AG09319 (cell line): ENCODE measurements at places on chromosomes 5 and 9.

- DNase-seq: peak; percentile 20
Observed at GRCh38 chr9:123090198-123090896, 56.9 kb downstream of the GPR21 start.

GRCh38 chr9:32968101-32969011 lies 33.1 kb downstream of the APTX start:
- DNase-seq: no peak

GRCh38 chr9:36158917-36159316 lies 10.3 kb upstream of the CCIN start:
- DNase-seq: no peak

DNA sequence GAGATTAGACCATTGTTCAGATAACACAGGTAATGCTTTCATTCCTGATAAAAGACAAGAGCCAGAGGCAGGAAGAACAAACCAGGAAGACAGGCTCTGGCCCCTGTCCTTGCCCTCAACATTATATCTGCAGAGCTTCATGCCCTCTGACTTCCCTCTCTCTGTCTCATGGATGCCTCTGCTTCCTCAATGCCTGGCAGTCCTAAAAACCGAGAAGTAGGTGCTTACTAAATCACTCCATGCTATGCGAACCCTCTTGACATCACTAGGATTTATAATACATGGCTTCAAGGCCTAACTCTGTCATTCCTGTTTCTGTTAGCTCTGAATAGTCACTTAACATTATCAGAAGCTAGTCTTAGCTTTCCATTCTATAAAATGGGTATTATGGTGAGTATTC lies 117.8 kb downstream of the TLR4 start:
- no peak for DNase-seq

GRCh38 chr9:86655147-86655546 lies 292.2 kb downstream of the GAS1 start:
- no peak for DNase-seq

GRCh38 chr9:37026931-37027581 lies 7.0 kb downstream of the PAX5 start:
- no peak for DNase-seq

DNA sequence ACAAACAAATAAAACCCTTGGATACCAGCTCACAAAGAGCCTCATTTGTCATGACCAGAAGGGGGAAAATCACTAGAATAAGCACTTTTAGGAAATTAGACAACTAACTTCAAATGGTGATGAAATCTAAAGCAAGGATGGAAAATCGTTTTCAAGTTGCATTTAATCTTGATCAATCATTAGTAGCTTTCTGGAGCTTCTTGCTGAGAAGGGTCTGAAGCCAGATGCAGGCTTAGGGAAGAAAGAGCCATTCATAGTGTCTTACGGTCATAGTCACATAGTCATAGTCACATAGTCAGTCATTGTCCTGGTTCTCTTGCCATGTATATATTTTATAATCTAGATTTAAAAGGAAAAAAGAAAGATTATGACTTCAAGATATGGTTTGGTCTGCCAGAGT lies 610.5 kb downstream of the ACTL7B start:
- DNase-seq: no peak

DNA sequence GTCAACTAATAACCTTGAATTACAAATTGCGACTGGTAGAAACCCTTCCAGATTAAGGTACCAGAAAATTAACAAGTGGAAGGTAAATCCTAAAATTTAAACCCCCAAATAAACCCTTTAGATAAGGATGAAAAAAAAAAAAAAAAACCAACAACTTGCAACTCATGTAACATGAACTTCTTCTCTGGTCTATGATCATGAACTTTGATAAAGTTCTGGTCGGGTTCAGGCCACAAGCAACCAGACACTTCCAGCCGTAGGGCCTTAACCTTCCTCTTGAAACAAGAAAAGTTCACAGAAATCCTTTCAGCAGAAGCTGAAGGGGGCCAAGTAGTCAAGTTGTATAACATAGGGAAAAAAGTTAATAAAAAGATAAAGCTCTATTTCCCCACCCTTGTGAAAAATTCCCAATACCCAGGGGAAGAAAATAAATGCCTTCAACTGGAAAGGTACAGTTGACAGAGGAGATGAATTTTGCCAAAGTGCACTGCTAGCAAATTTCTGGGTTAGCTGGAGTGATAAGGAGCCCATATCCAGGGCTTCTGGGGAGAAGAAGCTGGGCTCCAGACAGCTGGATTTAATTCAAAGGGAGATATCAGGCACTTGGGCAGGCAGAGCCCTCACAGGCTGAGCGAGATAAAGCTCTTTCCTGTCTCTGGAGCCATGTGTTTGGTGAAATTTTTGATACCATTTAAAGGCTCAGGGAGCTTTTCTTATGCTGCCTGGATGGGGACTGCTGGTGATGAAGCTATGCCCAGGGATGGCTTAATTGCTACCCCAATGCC lies 234.2 kb upstream of the PANK3 start:
- no peak for DNase-seq

GRCh38 chr5:82163452-82164175 lies 114.5 kb downstream of the RPS23 start:
- no peak for DNase-seq

- no peak for DNase-seq
Observed at GRCh38 chr5:178419651-178420050, 170.5 kb downstream of the COL23A1 start.

GRCh38 chr5:147750065-147750464 lies 32.5 kb downstream of the JAKMIP2 start:
- DNase-seq: no peak

GRCh38 chr5:84360056-84360455 lies 24.6 kb downstream of the EDIL3 start:
- no peak for DNase-seq

- DNase-seq: peak; percentile 65
Observed at GRCh38 chr5:171418316-171418981, 998 bp upstream of the FGF18 start.

- no peak for DNase-seq
Observed at GRCh38 chr5:911601-912000, 18.9 kb downstream of the TRIP13 start.

- DNase-seq: no peak
Observed at GRCh38 chr5:122083535-122083934, 5.5 kb upstream of the LOX start.

GRCh38 chr5:172417983-172418630 lies 36.2 kb downstream of the SH3PXD2B start:
- peak; percentile 98 for DNase-seq

- no peak for DNase-seq
Observed at GRCh38 chr5:38515092-38515491, 41.4 kb downstream of the LIFR start.

DNA sequence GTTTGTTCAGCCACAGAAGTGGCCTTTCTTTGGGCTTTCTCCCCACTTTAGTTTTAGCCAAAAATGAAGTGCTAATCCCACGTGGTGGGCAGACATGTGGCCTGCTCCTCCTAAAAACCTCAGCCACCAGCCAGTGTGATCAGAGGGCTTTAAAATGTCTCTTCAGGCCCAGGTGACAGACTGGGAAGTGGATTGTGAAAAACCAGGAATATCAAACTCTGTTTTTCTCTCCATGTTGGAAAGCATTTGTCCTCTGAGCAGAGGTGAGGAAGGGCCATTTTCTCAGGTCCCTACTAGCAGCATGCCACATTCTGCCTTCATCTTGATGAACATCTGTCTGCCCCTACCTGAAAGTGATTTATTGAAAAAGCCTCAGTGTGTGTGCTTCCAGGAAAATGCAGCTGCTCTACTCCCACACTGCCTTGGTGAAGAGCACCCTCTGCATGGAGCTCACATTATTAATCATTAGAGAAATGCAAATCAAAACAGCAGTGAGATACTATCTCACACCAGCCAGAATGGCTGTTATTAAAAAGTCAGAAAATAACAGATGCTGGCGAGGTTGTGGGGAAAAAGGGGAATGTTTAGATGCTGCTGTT lies 181.2 kb upstream of the DMAC1 start:
- no peak for DNase-seq

DNA sequence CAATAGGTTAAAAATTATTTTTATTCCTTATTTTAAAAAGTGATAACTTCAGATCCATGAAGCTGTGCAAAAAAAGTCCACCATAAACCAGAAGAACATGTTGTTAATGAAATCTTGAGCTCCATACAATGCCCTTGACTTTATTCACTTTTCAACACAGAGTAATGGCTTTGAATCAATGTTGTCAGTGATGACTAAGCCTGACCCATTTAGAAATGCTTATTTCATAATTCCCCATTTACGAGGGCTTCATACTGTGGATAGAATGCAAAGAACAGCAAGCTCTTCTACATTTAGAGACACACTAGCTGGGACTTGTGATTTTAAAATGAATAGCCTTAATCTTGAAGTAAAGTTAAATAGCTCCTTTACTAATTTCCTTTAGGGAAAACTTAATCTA lies 25.7 kb upstream of the IL9 start:
- DNase-seq: no peak

- no peak for DNase-seq
Observed at GRCh38 chr5:154755361-154756008, at the start of gene LARP1. TSS of gene LARP1 (plus strand) at chr5:154755377. CDS start at chr5:154755758, 381 bp downstream.

- no peak for DNase-seq
Observed at GRCh38 chr9:6417186-6417585, 4.2 kb downstream of the UHRF2 start.
